ENCODE measurements at places on chromosomes 16 and 17.

DNA sequence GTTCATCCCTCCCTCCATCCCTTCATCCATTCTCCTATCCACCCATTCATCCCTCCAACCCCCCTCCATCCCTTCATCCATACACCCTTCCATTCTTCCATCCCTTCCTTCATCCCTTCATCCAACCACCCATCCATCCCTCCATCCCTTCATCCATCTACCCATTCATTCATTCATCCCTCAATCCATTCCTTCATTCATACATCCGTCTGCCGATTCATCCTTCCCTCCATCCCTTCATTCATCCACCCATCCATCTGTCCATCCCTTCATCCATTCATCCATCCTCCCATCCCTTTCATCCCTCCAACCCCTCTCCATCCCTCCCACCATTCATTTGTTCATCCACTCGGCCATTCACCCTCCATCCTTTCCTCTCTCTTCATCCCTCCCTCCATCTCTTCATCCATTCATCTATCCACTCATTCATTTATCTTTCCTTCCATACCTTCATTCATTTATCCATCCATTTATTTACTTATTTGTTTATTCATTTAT is 95.7 kb downstream of the FOXL1 start:
- DNase-seq = no peak

DNA sequence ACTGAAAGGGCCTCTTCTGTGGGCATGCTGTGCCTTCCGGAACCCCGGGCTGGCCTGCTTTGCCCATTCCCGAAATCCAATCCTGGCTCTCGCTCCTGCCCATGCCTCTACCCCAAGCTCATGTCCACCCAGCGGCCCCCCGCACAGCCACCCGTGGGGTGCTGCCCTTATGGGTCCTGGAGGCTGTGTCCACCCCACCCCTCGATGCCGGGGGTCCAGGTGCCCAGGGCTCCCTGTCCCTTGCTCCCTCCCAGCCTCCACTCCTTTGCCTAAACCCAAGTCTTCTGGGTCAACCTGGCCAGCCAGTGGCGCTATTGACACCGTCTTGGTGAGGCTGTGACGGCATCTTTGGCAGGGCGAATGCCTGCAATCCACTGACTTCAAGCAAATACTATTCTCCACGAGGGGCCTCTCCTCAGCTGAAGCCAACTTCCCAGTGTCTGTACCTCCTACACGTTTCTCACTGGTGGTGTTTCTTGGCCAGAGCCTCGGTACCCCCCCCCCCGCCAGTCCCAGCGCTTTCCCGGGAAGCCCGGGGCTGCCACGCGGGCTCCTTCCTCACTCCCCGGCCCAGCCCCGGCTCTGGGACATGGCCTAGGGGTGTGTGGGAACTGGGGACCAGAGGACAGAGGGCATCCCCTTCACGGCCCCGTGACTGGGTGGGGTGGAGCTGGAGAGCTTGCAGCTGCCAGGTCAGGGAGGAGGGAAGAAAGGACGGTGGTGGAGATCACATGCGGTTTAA is 12.2 kb upstream of the DUS1L start:
- no peak for DNase-seq

DNA sequence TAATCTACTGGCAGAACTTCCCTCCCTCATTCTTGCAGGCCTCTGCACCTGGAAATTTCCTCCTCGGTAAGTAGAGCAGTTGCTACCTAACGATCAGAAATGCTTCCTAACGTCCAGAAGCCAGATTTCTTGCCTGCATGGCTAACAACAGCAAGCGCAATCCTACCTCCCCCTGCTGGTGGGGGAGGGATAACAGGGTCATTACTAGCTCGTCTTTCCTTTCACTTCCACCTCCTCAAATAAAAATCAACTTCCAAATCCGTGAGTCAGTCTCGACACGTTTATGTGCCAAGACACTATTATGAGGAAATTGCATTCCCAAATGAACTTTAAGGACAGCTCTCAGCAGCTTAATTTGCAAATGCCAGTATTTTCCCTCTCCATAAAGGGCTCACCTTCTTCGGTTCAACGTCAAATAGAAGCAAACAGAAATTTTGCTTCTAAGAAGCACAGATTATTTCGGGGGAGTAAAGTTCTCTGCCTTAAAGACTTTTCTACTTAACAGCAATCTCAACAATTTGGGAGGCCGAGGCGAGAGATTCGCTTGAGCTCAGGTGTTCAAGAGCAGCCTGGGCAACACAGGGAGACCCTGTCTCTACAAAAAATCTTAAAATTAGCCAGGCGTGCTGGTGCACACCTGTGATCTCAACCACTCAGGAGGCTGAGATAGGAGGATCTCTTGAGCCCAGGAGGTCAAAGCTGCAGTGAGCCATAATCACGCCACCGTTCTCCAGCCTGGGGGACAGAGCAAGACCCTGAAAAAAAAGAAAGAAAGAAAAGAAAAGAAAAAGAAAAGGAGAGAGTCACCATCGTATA is 188.6 kb upstream of the PSMD7 start:
- no peak for DNase-seq

DNA sequence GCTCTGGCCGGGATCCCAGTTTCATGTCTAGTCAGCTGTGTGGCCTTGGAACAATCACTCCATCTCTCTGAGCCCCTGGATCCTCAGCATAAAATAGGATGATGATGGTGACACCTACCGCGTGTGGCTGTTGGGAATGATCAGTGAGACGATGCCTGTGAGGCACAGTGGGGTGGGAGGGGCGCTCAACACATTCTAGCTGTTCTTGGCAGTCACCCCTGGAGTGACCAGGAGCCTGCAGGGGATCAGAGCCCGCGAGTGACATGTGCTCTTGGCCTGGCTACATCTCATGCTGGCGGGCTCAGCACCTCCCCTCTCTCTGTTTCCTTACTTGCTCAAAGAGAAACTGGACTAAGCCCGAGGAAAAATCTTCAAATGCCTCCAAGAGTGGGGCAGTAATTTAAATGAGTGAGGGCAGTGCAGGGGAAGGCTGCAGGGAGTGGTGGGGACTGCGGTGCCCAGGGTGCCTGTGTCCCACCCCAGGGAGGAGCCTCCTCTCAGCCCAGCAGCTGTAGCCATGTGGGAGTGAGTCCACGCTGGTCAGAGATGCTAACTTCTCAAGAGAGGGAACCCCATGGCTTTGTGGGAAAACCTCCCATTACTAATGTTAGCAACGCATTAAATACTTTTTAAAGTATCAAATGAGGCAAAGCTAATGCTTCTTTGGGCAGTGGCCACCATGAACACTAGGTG is 23.1 kb upstream of the DOK4 start:
- DNase-seq = no peak

DNA sequence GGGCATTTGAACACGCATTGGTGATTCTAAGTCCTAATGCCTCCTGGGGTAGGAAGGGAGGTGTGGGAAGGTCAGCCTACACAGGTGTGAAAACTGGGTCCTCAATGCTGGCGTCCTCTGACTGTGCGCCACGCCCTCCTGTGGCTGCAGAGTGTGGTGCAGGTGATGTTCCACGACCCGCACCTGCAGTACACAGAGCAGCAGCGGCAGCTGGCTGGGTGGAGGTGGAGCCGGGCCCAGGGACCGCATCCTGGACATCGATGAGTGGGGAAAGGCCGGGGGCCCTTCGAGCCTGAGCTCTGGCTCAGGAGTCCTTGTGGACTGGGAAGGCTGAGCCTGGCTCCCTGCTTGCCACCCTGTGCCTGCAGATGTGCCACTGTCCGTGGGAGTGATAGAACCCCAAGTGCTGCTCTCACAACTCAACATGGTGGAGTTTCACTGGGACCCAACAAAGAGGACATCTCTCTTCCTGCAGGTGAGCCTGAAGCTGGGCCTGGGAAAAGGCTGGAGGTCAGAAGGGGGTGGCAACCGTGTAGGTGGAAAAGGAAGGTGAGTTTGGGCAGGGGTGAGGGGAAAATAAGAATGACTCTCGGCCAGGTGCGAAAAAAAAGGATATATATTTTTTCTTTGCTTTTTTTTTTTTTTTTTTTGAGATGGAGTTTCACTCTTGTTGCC is 14.0 kb upstream of the STAC2 start:
- DNase-seq = no peak

Measured in cerebellar nuclear complex (tissue), 1 donor.